ENCODE measurements at places on chromosomes 1 and 21.
A peak's percentile ranks its signal among the peaks of the same experiment; 100 is the strongest.

DNA sequence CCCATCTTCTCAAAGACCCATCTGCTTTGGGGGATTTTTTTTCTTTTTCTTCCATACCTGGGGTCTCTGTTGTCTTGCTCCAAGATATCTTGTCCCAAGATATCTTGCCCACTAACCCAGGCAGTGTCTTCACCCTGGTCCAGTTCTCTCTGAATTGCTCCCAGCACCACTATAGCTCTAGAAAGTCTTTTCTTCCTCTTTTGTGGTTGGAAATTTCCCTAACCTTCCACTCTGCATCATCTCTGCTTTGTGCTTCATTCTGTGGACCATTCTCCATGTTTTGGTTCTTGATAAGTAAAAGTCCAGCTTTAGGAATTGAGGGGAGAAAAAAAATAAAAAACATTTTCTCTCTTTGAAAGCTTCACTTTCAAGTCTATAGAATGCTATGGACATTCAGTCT lies 20.9 kb downstream of the STYXL2 start:
- H3K4me1 ChIP-seq: no peaks in the 10 kb centered on the region
- H3K36me3 ChIP-seq: no peaks in the 10 kb centered on the region
- DNase-seq: no peak
- no peak overlapping the region for H3K4me3 ChIP-seq

DNA sequence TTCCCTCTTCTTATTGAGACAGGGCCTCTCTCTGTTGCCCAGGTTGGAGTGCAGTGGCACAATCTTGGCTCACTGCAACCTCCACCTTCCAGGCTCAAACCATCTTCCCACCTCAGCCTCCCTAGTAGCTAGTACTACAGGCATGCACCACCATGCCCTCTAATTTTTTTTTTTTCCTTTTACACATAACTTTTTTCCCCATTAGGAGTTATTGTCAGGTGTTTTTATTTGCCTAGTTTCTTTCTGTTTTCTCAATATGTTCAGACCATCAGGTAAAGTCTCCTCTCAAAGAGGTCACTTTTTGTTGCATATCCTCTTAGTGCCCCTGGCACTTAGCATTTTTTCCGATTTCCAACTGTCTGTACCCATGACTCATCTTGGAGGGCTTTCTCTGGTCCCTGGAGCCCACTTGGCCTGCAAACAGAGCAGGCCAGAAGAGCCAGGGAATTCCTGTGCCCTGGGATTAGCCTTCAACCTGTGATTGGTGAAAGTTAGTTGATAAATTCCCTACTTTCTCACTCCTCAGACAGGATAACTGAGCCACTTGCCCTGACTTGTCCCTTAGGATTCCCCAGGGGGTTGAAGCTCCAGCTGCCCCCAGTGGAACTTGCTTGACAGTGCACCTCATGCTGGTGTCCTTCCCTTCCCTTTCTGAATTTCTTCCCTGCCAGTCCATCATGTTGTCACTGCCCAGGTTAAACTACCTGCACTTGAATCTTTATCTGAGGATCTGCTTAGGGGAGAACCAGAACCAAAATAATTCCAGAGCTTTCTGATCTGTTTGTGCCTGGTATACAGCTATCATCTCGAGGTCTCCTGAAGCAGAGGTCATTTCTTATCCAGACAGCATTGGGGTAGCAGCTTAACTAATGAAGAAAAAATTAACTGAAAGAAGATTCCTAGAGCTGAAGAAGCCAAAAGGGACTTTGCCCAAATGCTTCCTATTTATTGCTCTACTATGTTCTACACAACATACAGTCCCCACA lies 2.4 kb downstream of the NTPCR start:
- H3K27me3 ChIP-seq: no peaks in the 10 kb centered on the region
- no peaks in the 10 kb centered on the region for H3K36me3 ChIP-seq
- H3K4me3 ChIP-seq: no peak overlapping the region
- no peak for DNase-seq
- no peak overlapping the region for H3K27ac ChIP-seq
- peaks cover 4% of the 10 kb centered on the region for H3K4me1 ChIP-seq

DNA sequence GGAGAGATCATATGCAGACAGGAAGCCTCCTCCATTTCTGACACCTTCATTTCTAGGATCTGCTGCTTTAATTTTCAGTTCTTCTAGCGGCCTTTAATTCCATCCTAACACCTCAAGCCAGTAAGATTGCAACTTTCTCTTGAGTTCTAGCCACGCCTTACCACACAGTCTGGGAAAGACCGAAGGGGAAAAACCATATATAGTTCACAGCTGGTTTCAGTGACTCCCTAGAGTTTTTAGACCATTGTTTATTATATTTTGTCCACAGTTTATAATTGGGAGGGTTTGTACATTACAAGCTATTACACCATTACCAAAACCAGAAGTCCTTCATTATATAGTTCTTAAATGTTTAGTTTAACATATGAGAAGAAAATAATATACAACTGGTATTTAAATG lies 37.5 kb downstream of the DPH5 start:
- H3K27ac ChIP-seq: no peak overlapping the region
- DNase-seq: no peak
- H3K4me3 ChIP-seq: no peak overlapping the region

DNA sequence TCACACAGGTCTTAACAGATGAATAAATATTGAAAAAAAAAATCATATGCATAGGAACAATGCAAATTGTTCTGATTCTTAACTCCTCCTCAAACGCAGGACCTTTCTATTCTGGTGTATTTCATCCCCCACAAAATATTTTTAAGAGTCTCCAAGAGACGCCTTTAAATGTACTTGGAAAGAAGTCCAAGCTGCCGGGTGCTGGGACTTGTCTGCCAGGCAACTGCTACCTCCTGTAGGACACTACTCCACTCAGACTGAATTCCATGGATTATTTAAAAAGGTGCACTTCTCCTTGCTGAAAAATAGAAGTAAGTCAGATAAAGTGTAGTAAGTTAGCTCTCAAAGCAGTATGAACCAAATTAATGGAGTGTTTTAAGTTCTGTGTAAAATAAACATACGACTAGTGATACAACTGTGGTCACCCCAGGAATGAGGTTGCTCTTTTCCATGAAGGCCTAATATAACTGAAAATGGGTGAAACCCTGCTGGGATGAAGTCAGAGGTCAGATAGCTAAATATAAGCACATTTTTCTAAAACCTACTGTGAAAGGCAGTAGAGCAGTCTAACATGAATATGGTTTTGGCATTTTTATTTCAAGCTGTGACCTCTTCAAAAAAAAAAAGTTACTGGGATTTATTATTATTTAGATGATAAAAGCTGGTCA lies 189.2 kb upstream of the PBX1 start:
- no peaks in the 10 kb centered on the region for H3K27me3 ChIP-seq
- H3K4me1 ChIP-seq: no peaks in the 10 kb centered on the region
- no peak for DNase-seq

DNA sequence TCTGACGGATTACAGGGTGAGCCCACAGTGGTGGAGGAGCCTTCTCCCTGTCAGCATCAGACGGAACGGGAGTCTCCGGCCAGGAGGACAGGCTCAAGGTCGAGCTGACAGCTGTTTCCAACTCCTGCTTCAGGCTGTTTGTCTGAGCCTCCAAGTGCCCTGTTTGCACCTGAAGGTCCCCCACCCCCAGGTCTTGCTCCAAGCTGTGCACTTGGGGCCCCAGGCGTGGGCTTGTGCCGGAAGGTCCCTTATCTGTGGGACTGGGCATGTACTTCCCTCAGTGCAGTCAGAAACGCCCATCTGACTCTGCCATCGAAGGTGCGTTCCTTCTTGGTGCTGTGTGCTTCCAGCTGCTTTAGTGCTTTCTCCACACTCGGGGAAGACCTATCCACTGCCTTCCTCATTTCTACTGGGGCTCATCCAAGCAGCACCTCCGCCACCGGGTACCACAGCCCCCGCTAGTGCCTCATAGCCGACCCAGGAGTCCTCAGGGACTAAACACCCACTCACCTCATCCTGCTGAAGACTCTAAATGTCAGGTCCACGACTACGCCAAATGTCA lies 29.5 kb upstream of the CR2 start:
- no peak overlapping the region for H3K4me3 ChIP-seq
- H3K27ac ChIP-seq: no peak overlapping the region
- no peaks in the 10 kb centered on the region for H3K36me3 ChIP-seq
- no peak for DNase-seq
- H3K27me3 ChIP-seq: no peaks in the 10 kb centered on the region

DNA sequence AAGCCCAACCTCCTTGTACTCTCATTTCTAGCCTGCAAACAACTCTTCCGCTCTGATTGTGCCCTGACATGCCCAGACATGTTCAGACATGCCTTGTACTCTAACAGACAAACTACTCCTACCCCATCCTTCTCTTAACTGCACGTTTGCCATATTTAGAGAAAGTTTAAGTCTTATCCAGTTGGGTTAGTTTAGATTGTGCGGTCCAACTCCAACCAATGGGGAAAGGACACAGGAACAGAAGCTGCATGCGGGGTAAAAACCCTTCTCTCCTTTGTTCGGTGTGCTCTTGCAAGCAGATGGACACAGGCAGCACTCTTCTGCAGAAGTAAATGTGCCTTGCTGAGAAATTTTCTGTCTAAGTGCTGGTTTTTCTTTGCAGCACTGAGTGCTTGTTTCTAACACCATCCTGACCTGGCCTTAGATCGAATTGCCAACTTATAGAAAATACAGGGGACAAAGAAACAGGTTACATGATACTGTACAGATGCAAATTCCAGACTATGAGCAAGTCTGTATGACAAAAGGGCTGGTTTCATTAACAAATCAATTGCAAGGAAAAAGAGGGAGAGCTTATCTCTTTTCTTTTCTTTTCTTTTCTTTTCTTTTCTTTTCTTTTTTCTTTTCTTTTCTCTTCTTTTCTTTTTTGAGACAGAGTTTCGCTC lies 35.8 kb upstream of the IFNGR2 start:
- no peak for DNase-seq
- H3K4me1 ChIP-seq: peaks cover 33% of the 10 kb centered on the region
- no peak overlapping the region for H3K27ac ChIP-seq
- H3K36me3 ChIP-seq: no peaks in the 10 kb centered on the region
- no peak overlapping the region for H3K4me3 ChIP-seq

- H3K36me3 ChIP-seq: peaks cover 4% of the 10 kb centered on the region
- peak overlapping the region; percentile 95 for H3K27ac ChIP-seq
- H3K4me3 ChIP-seq: no peak overlapping the region
- DNase-seq: peak; percentile 94
- H3K4me1 ChIP-seq: peaks cover 51% of the 10 kb centered on the region
- no peaks in the 10 kb centered on the region for H3K27me3 ChIP-seq
These were observed 74.1 kb downstream of the CD46 start for GRCh38 chr1:207825719-207826556.

DNA sequence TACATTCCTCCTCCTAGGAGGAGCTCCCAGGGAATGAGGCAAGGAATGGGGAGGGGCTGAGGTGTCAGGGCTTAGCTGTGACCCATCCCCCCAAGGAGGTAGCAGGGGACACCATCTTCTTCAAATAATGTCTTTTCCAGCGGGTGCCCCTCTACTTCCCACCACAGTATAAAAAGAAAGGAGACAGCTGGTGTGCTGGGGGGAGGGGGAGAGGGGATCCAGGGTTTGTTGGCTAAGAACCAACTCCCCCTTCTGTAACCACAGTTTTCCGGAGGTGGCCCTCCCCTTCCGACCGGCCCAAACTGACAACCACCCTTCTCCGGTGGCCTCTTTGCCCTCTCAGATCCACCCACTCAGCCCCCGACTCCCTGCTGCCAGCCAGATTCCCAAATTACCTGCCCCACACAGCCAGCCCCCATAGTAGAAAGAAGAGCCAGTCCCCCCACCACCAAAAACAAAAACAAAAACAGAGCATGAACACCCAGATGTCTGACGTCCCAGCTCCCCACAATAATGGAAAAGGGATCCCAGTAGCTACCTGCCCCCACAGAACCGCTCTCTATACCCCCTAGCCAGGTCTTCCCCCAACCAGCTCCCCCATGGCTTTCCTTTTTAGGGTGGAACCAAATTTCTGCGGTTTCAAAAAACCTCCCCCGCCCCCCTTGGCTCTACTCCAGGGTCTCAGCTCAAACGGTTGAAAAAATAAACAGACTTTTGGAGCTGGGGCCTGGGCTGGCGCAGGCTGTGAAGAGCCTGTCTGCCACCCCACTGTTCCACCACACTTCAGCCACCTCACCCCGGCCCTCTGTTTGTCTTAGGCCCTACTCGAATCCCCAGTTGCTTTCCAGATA lies 2.1 kb downstream of the ARHGEF2 start:
- peak overlapping the region; percentile 60 for H3K4me3 ChIP-seq
- peaks cover 64% of the 10 kb centered on the region for H3K4me1 ChIP-seq
- H3K36me3 ChIP-seq: no peaks in the 10 kb centered on the region
- peak; percentile 75 for DNase-seq

- no peaks in the 10 kb centered on the region for H3K27me3 ChIP-seq
- no peak overlapping the region for H3K4me3 ChIP-seq
- no peak for DNase-seq
- no peaks in the 10 kb centered on the region for H3K4me1 ChIP-seq
- no peak overlapping the region for H3K27ac ChIP-seq
- no peaks in the 10 kb centered on the region for H3K36me3 ChIP-seq
These were observed 84.9 kb upstream of the RAB4A start for GRCh38 chr1:229185963-229186362.

DNA sequence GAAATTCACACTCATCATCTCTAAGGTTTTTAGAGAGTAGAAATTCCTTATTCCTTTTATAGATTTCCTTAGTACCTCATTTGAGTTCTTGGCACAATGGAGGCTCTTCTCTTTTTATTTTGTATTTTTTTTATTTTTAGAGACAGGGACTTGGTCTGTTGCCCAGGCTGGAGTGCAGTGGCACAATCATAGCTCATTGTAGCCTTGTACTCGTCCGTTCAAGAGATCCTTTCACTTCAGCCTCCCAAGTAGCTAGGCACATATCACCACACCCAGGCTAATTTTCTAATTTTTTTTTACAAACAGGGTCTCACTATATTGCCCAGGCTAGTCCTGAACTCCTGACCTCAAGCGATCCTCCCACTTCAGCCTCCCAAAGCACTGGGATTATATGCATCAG lies 29.6 kb downstream of the RGL1 start:
- no peaks in the 10 kb centered on the region for H3K36me3 ChIP-seq
- H3K27me3 ChIP-seq: no peaks in the 10 kb centered on the region
- H3K27ac ChIP-seq: no peak overlapping the region
- no peak for DNase-seq
- peaks cover 37% of the 10 kb centered on the region for H3K4me1 ChIP-seq
- no peak overlapping the region for H3K4me3 ChIP-seq

- DNase-seq: no peak
- no peak overlapping the region for H3K27ac ChIP-seq
- peaks cover 2% of the 10 kb centered on the region for H3K4me1 ChIP-seq
- no peaks in the 10 kb centered on the region for H3K36me3 ChIP-seq
- H3K27me3 ChIP-seq: no peaks in the 10 kb centered on the region
These were observed 617.5 kb downstream of the KIF26B start for GRCh38 chr1:245772325-245772724.
